ENCODE measurements at places on chromosomes 1 and 21. TPM values are rescaled to one million over a fixed set of nuclear protein-coding genes. Genes with fewer than 3 reads are reported as not detected.

Gene SLC6A17
- total RNA-seq = not detected

Gene LRRC71
- not detected for total RNA-seq

Gene NR1I3
- not detected for total RNA-seq

Gene MLLT11
- 9.6 TPM for total RNA-seq

Gene LMOD1
- total RNA-seq = not detected

Gene C8A
- not detected for total RNA-seq

Gene RGS4
- 0.04 TPM for total RNA-seq

Gene SLC6A9
- total RNA-seq = 9.1 TPM

Gene TMEM201
- 11.5 TPM for total RNA-seq

Gene LCE1C
- total RNA-seq = 1.1 TPM

Gene OR2T35
- not detected for total RNA-seq

Gene OR2L13
- total RNA-seq = 0.23 TPM

Gene TLCD4
- 0.08 TPM for total RNA-seq

Gene A3GALT2
- total RNA-seq = not detected

Gene UMODL1
- total RNA-seq = not detected

Gene RAVER2
- 5.9 TPM for total RNA-seq

Gene TRIM67
- total RNA-seq = not detected

Gene TNFRSF9
- not detected for total RNA-seq

Gene FCRL1
- total RNA-seq = not detected

Gene OR14K1
- total RNA-seq = not detected

Gene MT1HL1
- total RNA-seq = not detected

Gene RER1
- total RNA-seq = 94.2 TPM

Gene RIPPLY3
- total RNA-seq = 0.47 TPM

Gene DNAJC28
- total RNA-seq = 0.23 TPM

Gene PTGFRN
- total RNA-seq = 121 TPM

Gene SNX7
- 47.2 TPM for total RNA-seq

Gene JAM2
- not detected for total RNA-seq

Gene SLC45A1
- total RNA-seq = not detected

Gene NBPF3
- 13.8 TPM for total RNA-seq

Gene MATN1
- total RNA-seq = not detected

Gene PODN
- total RNA-seq = not detected

Gene GIPC2
- total RNA-seq = 1.9 TPM

Gene OR2L2
- total RNA-seq = not detected

Gene ACTL8
- total RNA-seq = not detected

Gene DTL
- total RNA-seq = 15.3 TPM

Gene CNIH4
- total RNA-seq = 91.3 TPM

Gene RAB4A
- 35.6 TPM for total RNA-seq

Gene LAMC2
- total RNA-seq = 1,739 TPM

Gene ZNF670
- 3.6 TPM for total RNA-seq

Gene CD5L
- not detected for total RNA-seq

Gene WNT3A
- not detected for total RNA-seq

Gene RNF223
- total RNA-seq = 0.08 TPM

Gene TUT4
- total RNA-seq = 19.9 TPM

Gene RNU11
- total RNA-seq = not detected

Gene ADARB1
- total RNA-seq = 18.8 TPM

Gene ERG
- 0.04 TPM for total RNA-seq

Gene SMYD2
- 68.3 TPM for total RNA-seq

Gene E2F2
- total RNA-seq = 0.08 TPM
